ENCODE measurements at places on chromosomes 7 and 10.
A peak's percentile ranks its signal among the peaks of the same experiment; 100 is the strongest.

- DNase-seq, result peak; percentile 10
These were observed 149.8 kb downstream of the HBP1 start for GRCh38 chr7:107318523-107319160.

DNA sequence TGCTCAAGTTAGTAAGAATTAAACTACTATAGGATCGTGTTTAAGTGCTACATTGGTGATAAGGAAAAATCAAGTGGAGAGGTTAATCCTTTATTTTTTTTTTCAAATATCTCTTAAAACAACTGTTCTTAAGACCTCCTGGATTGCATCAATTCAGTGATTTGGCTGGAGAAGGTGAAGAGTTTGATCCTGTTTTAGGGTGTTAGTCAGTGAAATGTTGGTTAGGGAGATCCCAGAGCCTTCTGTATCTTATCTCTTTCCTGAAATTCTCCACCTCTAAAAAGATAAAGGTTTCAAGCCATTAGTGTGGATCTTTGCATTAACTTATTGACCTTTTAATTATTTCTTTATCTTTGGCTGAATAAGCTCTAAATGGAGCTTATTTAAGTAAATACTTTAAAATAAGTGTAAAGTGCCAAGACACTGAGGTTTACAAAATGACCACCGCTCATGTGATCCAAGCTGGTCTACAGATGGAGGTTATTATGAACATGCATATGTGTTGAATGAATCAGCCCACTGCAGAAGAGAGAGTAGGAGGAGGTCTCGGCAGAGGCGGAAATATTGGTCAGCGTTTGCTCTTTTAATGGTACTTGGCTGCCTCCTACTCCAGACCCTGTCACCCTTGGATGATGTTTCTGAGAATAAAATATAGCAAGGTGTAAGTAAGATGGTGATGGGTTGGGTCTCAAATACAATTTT lies 51.8 kb upstream of the BMPER start:
- DNase-seq, result peak; percentile 71

GRCh38 chr10:61592581-61592980 lies 70.1 kb upstream of the CABCOCO1 start:
- DNase-seq, result no peak

GRCh38 chr7:139959285-139959628 lies 103.5 kb downstream of the PARP12 start:
- DNase-seq, result no peak

DNA sequence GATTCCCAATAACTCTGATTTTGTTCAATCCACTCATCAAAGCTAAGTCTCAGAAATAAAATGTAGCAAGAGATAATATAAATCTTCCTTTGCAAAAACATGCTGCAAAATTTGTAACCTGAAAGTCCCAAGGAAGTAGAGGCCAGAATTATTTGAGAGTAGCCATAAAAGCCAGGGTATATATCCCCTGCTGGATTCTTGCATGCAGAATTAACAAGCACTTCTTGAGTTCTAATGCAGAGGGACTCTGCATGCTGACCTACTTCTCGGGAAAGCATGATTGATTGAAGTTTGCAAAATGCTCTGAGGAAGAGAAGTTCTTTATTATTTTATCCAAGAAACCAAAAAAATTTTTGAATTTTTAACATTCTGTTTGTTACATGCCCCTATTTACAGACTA lies 121.6 kb downstream of the THSD7A start:
- no peak for DNase-seq

DNA sequence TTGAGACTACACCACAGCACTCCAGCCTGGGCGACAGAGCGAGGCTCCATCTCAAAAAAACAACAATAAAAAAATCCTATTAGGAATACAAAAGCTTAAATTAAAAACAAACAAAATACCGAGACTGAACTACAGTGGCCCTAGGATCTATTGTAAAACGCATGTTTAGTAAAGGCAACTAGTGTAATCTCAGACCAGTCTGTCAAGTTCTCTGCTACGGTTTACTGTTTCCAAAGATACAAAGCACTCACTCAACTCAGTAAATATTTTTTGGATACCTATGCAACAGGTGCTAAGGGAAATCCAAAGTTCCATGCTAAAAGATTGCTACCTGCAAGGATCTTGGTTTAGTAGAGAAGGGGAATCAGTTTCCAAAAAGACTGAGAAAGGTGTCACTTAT lies 3.4 kb upstream of the MIOS start:
- no peak for DNase-seq

DNA sequence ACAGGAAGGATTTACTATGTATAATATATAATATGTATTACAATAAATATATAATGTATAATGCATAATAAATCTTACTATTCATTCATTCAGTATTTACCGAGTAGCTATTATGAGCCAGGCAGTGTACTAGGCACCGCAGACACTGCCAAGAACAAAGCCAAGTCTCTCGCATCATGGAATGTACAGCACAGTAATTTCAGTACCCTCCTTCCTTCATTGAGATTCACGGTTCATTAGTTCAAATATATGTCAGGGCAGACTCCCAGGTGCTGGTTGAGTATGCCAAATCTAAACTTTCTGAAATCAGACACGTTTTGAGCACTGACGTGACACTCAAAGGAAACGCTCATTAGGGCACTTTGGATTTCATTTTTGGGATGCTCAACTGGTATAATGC lies 9.1 kb downstream of the USP6NL start:
- no peak for DNase-seq

- no peak for DNase-seq
These were observed 16.8 kb downstream of the VSIR start for GRCh38 chr10:71756311-71757191.

GRCh38 chr7:45184326-45185027 lies 26.9 kb downstream of the RAMP3 start:
- no peak for DNase-seq

DNA sequence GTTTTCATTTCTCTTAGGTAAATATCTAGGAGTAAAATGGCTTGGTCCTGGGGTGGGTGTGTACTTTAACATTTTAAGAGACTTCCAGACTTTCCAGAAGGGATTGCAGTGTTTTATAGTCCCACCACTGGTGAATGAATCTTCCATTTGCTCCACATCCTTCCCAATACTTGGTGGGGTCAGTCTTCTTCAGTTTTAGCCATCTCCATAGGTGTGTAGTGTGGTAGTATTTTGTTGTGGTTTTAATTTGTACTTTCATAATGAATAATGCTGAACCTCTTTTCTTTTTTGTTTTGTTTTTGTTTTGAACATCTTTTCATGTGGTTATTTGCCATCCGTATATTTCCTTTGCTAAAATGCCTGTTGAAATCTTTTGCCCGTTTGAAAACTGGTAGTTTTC lies 86.4 kb downstream of the ANKRD61 start:
- DNase-seq, result no peak

GRCh38 chr7:121178452-121178851 lies 150.3 kb upstream of the WNT16 start:
- no peak for DNase-seq

DNA sequence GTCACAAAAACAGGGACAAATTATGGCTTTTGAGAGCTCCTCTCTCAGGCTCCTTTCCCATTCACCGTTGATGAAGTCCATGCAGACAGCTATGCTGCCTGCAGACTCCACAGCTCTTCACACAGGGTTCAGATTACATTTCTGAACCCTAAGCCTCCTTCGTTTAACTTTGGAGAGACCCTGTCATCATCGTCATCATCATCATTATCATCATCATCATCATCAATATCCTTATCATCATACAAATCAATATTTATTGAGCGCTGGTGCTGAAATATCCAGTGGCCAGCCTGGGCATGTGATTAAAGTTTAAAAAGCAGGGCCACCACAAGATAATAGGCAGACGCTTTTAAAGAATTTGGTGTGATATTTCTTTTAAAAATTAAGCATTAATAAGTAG lies 66.6 kb downstream of the FRMPD2 start:
- DNase-seq, result no peak

GRCh38 chr7:146136357-146136875 lies 19.8 kb downstream of the CNTNAP2 start:
- no peak for DNase-seq

DNA sequence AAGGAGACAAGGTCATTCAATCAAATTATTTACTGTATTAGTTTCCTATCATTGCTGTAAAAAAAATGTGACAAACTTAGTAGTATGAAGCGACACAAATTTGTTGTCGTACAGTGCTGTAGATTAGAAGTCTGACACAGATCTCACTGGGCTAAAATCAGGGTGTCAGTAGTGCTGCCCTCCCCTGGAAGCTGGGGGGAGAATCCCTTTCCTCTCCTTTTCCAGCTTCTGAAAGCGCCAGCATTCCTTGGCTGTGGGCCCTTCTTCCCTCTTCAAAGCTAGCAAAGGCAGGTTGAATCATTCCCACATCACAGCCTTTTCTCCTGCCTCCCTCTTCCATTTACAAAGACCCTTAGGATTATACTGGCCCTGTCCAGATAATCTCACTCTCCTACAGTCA lies 28.0 kb downstream of the VPS41 start:
- no peak for DNase-seq

GRCh38 chr7:16926861-16927260 lies 45.1 kb upstream of the AGR3 start:
- no peak for DNase-seq

DNA sequence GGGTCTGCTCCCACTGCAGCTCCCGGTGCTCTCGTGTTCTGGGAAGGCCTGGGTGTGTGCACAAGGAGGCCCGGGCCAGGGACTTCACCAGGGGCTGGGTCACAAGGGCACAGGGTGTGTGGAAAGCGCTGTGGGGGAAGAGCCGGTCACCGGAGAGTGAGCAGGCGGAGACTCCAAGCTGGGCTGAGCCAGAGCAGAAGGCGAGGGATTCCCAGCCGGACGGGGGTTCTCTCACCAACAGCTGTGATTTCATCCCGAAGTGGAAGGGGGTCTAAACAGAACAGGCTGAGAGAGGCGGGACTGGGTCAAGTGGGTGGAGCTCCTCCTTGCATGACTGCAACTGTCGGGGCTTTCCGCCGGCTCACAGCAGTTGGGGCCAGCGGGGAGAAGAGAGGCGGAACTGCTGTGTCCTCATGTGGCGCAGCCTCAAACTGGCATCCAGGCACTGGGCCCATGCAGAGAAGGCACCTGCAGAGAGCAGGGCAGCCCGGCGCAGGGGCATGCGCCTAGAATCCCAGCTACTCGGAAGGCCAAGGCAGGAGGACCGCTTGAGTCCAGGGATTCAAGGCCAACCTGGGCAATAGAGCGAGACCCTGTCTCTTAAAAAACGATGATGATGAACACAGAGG lies 7.6 kb upstream of the ORAI2 start:
- DNase-seq, result no peak

DNA sequence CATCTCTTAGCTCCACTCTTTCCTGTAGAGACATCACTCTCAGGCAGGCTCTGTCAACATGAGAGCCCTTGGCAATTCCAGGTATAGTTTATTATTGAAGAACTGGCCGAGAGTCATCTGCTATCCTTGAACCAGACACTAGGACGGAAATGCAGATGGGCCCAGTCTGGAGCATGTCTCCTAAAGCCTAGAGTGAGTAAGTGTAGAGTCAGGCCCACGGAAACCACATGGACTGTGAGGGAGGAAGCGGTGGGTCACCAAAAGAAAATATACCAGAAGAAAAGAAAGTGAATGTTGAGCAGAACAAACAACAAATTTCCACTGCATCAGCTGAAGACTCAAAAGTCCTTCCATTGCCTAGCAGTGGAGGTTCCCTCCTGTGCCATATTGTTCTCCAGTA lies 15.7 kb upstream of the RELN start:
- no peak for DNase-seq

- DNase-seq, result no peak
These were observed 64.8 kb upstream of the VIPR2 start for GRCh38 chr7:159209429-159209828.

- DNase-seq, result no peak
These were observed 578.2 kb downstream of the PARD3 start for GRCh38 chr10:34236931-34237330.

GRCh38 chr7:142908921-142909890 lies 23.7 kb upstream of the TRPV6 start:
- no peak for DNase-seq

DNA sequence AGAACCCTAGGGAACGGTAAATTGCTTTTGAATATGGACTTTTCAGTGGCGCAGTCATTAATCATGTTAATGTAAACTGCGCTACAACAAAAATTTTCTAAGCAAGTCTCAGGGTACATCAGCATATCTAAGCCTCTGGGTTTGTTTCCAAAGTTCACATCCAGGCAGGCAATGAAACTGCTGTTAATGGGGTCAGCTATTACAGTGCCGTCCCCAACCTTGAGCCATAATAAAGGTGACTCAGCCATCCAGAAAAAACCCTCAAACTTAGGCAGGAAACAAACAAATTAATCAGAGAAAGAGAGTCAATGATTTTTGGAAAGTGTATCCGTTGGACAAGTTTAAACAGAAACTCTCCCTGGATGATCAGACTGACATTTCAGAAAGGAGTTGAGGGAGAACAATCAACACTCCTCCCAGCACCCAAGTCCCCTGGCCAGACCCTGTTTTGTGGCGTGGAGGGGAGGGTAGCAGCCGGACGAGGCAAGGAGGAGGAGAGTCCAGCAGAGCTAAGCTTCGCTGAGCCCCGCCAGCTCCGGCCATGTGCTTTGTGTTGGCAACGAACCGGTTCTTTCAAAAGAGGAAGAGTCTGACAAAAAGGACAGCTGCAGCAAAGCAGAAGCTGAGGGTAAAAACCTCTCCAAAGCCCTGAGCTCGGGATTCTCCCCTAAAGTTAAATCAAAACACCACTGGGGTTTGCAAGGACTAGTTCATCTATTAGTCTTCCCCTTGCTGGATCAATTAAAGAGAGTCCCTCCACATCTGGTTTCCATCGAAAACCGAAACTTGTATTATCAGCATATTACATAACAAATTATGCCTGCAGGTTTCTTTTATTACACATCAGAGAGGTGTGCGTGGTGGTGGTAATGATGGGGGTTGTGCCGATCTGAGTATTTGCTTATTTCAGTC lies 3.6 kb downstream of the FAM53B start:
- DNase-seq, result no peak

DNA sequence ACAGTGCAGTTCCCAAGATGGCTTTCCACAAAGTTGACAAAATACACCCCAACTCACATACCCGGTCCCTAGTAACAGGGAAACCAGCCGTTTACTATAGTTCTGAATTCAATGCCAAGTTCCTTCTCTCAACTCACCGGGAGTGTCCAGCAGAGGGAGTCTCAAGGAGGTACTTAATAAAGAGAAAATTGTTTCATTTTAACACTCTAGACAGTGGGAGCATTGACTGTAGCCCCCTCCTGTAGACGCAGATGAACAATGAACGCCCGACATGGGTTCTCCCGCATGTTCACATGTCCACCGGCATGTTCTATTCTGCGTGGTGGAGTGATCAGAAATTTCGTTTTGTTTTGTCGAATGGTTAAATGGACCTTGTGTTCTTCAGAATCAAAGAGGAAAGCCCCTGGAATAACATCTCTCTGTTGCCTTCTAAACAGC lies 1.9 kb downstream of the HIPK2 start:
- DNase-seq, result peak; percentile 63

GRCh38 chr10:12780634-12781601 lies 220.6 kb downstream of the CCDC3 start:
- DNase-seq, result no peak

- no peak for DNase-seq
These were observed 571.4 kb downstream of the TCERG1L start for GRCh38 chr10:130740166-130740565.

DNA sequence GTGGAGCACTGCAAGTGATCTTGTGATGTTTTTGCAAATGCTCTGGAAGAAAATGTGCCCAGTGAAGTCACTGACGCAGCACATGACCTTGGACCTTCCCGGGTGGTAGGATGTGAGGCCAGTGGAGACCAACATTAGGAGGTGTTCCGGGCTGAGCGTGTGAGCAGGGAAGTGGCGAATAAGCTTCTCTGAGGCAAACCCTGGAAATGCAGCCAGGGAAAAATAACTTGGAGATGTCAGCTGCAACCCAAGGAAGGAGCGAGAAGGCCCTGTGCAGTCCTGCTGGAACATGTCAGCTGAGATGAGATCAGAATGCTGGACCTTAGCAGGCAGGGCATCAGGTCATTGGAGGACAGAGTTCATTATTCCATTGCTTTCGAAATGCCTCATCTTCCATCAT lies 18.6 kb upstream of the SDK1 start:
- DNase-seq, result no peak

Data from skeletal muscle cell (primary cell).